Lower leg skin (tissue), 4 donors: ENCODE measurements at places on chromosomes 2 and 18. TPM values are rescaled to one million over a fixed set of nuclear protein-coding genes. Genes with fewer than 3 reads are reported as not detected.

DNA sequence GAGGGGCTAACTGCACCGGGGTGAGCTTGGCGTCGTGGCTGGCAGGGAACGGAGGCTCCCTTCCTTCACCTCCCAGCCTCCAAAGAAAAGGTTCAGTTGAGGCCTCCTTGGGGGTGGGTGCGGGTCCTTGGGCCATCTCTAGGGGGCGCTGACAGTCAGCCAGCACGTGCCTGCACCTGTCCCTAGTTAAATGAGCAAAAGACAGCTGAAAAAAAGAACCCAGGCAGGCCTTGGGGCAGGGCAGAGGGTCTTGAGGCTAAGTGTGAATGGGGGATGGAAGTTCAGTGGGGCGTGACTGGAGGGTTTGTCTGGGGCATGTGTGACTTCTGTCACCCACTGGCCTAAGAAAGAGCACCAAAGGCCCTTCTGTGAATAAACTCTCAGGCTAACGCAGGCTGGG lies 56.4 kb downstream of the ZFP36L2 start:
- no peak for DNase-seq

The GPR35 gene
- 1.2 TPM for total RNA-seq

DNA sequence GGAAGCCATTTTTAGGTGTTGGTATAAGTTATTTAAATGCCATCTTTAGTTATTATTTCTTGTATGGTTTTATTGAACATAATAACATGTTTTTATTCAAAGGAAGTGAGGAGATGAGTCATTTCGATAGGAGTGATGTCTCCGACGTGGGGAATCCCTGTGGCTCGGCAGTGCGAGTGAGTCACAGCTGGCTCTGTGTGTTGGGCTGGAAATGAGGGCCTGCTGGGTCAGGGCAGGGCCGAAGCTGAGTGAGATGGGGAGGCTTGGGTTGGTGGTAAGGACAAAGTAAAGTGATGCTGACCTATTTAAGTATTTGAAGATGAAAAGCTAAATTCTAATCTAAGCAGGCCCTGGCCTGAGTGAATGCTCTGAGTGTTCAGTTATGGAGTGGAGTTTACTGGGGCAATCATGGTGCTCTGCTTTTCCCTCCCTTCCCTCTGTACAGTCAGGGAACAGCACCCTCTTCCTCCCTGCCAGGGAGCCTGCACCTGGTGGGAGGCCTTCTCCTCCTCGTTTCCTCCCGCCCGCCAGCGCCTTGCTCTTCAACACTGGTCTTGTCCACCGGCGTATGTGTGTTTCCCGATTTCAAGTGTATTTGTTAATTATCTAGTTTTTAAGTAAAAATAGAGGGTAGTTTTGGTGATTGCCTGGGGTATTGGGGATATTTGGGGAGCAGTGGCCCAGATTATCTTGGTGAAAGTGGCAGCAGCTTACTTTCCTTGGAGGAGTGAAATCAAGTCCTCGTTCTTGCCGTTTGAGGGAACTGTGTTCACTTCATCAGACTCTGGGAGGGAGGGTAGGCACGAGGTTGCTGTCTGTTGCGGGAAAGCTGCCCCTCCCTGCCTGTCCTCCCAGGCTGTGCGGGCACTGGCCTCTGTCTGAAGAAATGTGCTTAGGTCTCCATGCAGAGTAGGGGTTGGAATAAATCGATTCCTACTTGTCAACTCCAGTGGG lies 157.0 kb downstream of the LDLRAD4 start:
- DNase-seq: peak; percentile 95

The ERFE gene
- not detected for total RNA-seq

- DNase-seq: no peak
Observed at GRCh38 chr2:66547887-66548286, 113.0 kb downstream of the MEIS1 start.

DNA sequence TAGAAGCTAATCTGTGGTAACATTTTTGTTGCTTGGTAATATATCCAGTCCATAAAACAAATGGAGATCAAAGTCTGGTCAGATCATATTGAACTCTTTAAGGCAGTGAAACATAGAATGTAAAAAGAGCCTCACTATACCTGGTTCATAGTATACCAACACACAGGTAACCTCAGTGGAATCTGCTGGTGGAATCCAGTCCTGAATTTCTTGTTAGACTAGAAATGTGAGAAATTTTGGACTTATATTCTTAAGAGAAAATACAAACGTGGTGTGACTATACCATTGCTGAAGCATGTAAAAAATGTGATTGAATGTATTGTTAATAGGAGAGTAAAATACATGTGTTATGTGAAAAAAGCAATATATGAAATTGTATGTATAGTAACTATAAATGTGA lies 46.1 kb upstream of the GRHL1 start:
- no peak for DNase-seq

The MAPK4 gene
- 0.69 TPM for total RNA-seq

- no peak for DNase-seq
Observed at GRCh38 chr18:45198526-45198925, 416.8 kb upstream of the SLC14A2 start.

- DNase-seq: no peak
Observed at GRCh38 chr2:20595439-20596192, 55.3 kb downstream of the HS1BP3 start.

GRCh38 chr2:60536746-60537145 lies 16.7 kb downstream of the BCL11A start:
- no peak for DNase-seq

DNA sequence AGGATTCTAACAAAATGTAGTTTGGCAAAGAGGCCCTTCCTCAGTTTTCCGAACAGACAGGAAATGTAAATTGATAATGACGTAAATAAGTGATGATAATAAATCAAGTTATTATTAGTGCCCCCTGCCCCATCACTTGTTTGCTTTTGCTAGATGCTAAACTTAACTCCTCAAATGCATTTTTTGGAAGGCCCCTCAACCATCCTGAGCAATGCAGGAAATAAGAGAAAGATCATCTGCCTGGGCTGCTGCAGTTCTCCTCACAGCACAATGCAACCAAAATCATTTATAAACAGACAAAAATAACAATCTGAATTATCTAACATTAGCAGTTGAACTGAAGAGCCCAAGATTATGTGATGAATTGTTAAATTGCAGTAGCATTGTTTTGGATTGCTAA lies 62.6 kb upstream of the PSMD14 start:
- no peak for DNase-seq

DNA sequence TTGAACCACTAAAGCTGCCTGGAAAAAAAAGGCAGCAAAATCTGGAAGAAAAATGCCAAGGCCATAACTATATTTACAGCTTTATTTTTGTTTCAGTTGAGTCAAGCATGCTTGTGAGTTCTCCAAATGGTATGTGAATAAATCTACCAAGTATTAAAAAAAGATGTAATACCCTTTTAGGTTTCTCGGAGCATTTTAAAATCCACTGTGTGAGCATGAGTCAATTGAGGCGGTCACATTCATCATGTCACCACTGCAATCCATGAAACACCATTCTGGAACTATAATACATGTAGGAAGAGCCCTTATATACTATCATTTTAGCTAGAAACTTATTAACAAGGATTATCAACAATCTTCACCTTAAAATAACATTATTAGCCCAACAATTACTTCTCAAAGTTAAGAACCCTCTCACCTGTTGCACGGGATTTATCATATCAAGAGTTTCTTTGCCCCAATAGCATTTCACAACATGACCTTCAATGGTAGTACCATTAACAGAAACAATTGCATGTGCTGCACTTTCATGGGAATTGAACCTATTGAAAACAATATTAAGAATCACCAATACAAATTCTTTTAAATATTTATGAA lies 24.2 kb upstream of the C2orf42 start:
- DNase-seq: no peak

The MARCO gene
- 1.4 TPM for total RNA-seq

The SLC35F6 gene
- 88.8 TPM for total RNA-seq

- no peak for DNase-seq
Observed at GRCh38 chr18:525036-525797, 24.7 kb upstream of the COLEC12 start.

The PROKR1 gene
- total RNA-seq: not detected

GRCh38 chr2:219951099-219951498 lies 323.7 kb downstream of the SLC4A3 start:
- no peak for DNase-seq

The ATP5MC3 gene
- 75.0 TPM for total RNA-seq

- DNase-seq: no peak
Observed at GRCh38 chr2:182242609-182243008, 184.2 kb downstream of the PDE1A start.

GRCh38 chr2:111156529-111156928 lies 35.8 kb downstream of the BCL2L11 start:
- DNase-seq: no peak

GRCh38 chr2:190791347-190791975 lies 89.2 kb upstream of the GLS start:
- no peak for DNase-seq

DNA sequence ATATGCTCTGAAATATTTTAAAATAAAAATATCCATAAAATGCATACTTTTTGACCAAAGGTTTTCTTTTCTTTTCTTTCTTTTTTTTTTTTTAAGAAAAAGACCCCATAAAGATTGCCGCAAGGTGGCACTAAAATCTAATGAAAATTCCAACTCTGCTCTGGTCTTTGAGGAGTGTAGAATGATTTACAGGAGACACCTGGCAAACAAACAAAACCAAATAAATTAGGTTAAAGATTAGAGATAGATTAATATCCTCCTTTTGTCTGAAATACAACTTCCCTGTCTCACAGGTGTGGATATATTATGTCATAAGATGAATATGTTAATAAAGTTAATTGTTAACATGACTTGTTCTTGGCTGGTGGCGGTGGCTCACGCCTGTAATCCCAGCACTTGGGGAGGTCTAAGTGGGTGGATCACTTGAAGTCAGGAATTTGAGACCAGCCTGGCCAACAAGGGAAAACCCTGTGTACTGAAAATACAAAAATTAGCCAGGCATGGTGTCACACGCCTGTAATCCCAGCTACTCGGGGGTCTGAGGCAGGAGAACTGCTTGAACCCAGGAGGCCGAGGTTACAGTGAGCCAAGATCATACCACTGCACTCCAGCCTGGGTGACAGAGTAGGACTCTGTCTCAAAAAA lies 3.5 kb upstream of the RHOB start:
- peak; percentile 84 for DNase-seq

The RUFY4 gene
- not detected for total RNA-seq

DNA sequence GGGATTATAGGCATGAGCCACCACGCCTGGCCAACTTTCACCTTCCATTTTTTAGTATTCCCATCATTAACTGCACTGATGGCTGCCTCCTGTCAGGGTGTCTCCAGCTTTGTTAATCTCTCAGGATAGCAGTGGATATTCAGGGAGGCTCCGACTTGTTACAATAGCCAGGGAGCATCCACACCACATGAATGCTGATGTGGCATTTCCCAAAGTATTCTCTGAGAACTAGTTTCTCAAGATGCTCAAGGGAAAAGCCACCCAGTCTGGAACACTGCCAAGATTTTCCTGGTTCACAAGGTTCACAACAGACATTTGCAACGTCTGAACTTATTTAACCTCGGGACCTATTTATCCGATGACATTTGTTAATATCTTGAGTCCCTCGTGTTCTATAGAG lies 33.8 kb downstream of the ZNF519 start:
- no peak for DNase-seq

GRCh38 chr2:227886149-227886548 lies 14.7 kb downstream of the DAW1 start:
- DNase-seq: no peak

DNA sequence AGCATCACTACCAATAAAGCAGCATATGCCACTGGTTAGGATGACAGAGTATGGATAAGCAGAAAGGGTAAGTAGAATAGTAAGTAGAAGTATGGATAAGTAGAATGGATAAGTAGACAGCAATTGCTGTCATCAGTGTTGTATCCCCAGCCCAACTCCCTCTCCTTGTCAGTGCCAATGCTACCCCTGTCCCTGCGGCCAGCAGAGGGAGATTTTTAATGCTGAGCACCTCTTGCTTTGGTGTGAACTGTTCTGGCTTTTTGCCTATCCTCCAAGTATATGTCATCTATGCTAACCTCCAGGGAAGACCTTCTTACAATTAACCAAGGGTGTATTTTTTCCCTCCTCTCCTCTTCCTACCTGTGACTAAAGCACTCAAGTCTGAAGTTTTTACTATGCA lies 136.7 kb upstream of the SPHKAP start:
- DNase-seq: no peak

DNA sequence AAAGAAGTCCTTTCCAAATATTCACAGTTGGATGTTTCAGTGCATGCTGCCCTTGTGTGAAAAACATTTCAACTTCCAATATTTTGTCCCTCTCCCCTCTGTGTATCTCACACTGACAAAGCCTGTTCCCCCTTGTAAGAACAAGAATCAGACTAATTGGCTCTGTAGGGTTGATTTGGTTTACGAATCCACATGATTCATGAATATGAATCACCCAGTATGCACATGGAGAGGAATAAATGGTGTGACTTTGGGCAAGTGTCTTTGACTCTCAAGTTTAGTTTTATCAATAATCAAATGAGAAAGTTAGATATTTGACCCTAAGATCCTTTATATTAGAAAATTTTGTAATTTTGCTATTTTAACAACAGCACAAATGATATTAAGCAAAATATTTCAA lies 9.3 kb upstream of the CDH20 start:
- no peak for DNase-seq

- no peak for DNase-seq
Observed at GRCh38 chr2:161780881-161781280, 156.7 kb downstream of the SLC4A10 start.

The LRP2 gene
- total RNA-seq: 0.05 TPM

DNA sequence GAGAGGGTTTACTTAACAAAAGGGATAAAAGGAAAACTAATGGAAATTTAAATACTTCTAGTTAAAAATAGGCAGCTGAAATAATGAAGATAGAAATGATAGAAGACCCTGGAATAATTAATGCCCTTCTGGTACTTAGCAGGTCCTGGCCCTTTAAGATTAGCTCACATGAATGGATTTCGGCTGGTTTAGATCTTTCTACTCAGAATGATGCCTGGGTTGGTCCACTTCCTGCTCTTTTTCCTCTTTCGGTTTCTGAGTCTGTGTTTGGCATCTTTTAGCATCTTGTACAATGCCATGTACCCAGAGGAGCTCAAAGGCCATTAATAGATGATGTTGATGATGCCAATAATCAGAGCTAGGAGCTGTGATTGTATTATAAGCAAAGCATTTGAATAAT lies 290.5 kb downstream of the CLIP4 start:
- no peak for DNase-seq

- DNase-seq: no peak
Observed at GRCh38 chr2:208711598-208711997, 305.0 kb downstream of the PTH2R start.

DNA sequence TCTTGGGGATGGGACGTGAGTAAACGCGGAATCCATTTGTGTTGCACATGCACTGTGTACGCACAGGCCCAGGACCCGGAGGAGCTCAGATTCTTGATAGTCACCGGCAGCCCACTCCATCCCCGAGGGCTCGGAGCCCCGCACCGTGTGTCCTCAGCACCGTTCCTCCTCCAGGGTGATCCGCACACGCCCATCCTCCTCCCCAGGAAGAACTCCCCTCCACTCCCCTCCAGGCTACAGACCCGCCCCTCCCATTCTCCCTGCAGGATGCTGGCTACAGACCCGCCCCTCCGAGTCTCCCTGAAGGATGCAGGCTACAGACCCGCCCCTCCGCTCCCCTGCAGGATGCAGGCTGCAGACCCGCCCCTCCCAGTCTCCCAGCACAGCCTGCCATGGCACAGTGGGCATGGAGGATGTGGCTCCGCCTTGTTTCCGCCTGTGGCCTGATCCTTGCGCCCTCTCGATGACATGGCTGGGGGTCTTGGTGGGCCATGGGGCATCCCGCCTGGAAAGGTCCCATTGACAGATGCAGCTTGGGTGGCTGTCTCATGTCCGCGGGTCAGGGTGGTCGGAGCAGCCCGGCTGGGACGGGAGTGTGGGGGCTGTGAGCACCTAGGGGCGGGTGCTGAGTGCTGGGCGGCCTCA lies 14.1 kb downstream of the CTDP1 start:
- no peak for DNase-seq
